ENCODE measurements at places on chromosomes 6 and 20.

DNA sequence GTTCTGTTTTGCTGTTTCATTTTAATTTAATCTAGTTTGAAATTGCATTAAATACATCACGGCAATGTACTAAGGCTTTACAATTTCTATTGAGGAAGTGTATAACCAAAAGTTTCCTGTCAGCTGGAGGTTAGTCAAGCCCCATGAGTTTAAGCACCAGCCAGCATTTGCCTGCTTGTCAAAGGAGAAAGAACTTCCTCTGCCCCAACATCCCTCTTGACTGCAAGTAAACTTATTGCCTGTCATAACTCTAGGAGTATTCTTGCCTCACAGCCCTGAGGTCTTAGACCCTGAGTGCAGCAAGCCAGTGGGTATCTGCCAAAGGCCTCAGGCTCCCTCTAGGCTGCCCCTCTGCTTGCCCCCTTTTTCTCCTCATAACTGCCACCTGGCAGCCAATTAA, 106.7 kb upstream of the INSM1 start:
- no peak for DNase-seq

GRCh38 chr6:53645859-53646258, 19.7 kb downstream of the KLHL31 start:
- no peak for DNase-seq

DNA sequence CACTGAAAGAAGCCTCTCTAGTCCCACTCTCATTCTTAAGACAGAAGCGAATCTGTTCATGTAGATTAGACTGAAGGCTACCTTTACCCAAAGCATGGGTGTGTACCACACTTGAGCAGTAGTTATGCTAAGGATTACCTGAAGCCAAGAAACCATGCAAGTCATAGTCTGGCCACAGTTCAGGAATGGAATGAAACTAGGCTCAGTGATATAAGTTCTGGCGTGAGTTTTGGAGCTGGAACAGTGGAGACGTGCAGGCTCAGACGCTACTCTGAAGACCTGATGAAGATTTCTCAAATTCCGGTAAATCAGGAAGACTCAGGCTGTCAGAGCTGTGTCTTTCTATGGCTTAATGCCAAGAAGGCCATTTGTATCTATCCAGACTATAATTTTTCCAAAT, 219.9 kb downstream of the HDGFL1 start:
- DNase-seq, result no peak

DNA sequence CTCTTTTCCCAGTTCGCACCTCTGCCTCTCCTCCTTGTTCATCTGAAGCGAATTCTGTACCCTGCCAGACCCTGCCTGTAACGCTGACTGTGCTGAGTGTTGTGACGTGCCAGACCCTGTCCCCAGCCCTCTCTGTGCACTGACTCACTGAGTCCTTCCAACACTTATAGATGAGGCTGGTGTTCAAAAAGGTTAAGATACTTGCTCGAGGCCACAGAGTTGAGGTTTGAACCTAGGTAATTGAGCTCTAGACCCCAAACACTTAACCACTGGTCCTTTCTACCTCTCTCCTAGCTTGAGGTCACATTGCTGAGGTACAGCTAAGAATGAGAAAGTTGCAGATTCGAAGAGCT, 45.7 kb upstream of the NEDD9 start:
- no peak for DNase-seq

DNA sequence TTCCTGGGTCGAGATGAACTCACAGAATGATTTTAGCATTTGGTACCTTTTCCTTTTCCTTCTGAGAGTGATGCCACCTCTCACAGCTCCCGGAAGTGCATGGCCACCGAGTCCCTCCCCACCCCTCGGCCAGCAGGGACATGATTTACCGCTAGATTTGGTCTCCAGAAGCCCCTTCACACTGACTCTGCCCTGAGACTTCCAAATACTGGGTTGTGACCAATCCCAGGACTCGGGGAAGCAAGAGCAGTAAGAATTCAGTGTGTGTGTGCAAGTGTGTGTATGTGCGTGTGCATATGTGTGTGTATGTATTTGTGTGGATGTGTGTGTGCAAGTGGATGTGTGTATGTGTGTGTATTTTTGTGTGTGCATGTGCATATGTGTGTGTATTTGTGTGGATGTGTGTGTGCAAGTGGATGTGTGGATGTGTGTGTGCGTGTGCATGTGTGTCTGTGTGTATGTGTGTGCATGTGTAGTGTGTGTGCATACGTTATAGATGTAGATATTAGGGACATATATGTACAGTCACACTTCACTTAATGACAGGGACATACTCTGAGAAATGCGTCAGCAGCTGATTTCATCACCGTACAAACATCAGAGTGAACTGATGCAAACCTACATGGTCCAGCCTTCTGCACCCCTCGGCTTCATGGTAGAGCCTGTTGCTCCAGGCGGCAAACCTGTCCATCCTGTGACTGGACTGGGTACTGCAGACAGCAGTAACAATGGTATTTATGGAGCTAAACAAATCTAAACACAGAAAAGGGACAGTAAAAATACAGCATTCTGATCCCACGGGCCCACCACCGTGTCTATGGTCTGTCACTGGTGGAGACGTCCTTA, 374.5 kb downstream of the TAF4 start:
- DNase-seq, result no peak

DNA sequence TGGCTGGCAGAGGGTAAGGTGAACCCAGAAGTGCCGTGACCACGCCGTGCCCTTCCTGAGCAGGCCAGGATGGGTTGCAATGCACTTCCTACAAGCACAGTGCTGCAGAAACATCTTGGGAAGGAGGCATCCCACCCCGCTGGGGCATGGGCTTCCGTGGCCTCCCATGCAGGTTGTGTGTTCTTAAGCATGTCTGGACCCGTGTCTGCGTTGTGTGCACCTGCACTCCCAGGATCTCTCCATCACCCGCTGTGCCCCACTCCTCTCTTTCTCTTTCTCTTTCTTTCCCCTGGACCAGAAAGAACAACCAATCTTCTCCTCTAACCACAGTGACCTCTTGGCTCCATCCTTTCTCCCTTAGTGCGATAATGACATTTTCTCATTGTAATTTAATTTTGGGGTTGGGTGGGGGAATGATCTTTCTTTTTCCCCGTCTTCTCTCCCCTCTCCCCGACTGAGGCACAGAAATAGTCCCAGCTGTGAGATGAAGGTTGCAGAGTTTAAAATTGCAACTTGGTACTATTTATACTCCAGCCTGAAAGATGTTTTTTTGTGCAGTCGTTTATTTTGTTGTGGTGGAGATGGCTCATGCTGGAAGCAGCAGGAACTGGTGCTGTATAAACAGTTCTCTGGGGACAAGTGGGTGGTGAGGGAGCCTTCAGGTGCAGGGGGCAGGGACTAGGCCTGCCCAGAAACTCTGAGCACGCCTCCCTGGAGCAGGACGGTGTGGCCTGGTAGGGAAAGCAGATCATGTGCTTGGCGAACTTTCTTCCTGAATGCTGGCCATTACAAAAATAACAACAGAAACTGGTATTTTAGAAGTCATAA, 20.5 kb downstream of the BCAS4 start:
- DNase-seq, result no peak

GRCh38 chr6:169420912-169421543, 167.4 kb upstream of the THBS2 start:
- DNase-seq, result no peak
